Stimulated activated CD4-positive, alpha-beta T cell treated with anti-CD3 and anti-CD28 coated beads, Interleukin-15, amount 100 ng/mL, for 1 hour (primary cell): ENCODE measurements at places on chromosomes 5 and 9.

- no peak for DNase-seq
These were observed 67.0 kb upstream of the SIMC1 start for GRCh38 chr5:176171171-176171760.

DNA sequence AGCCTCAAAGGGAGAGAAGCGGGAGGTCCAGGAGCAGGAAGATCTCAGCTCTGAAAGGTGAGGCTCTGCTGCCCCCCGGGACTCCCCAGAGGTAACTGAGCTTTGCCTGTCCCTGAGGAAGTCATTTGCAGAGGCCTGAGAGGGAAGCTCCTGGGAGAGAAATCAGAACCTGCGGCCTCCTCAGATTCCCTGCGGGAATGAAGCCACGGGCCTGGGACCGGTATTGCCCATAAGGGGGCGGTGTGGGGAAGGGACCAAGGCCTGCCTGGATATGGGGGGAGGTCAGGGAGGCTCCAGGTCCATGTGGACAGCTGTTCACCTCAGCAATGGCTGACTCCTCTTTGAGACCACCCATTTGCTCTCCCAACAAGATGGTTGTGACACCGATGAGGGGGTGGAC lies 1.3 kb downstream of the SPATA31E1 start:
- no peak for DNase-seq

DNA sequence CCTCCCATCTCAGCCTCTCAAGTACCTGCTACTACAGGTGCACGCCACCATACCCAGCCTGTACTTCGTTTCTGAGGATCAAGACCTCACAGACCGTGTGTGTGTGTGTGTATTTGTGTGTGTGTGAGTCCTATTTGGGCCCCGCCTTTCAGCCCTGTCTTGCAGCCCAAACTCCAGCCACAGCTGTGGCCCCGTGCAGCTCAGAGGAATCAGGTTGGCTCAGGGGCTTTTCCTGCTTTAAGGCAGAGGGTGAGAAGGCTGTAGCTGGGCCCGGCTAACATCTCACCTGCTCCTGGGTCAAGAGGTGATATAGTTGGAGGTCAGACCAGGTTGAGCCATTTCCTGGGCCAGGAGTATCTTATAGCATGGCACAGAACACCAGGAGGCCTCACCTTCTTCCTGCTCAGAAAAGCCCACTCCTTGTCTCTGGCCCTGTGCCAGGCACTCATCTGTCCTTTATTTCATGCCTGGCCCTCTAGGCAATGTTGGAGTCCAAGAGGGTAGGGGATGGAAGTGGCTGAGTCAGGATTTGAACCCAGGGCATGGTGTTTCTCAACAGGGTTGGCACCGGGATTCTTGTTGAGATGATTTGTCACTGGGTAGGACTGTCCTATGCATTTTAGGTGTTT lies 1.6 kb upstream of the PHYKPL start:
- DNase-seq = no peak

- DNase-seq = no peak
These were observed 35.0 kb upstream of the RIC1 start for GRCh38 chr9:5593904-5594303.

- no peak for DNase-seq
These were observed 18.9 kb downstream of the AMBP start for GRCh38 chr9:114059047-114059803.

GRCh38 chr5:40831346-40832210 lies 3.4 kb downstream of the RPL37 start:
- DNase-seq = no peak
